T-helper 17 cell (primary cell): ENCODE measurements at places on chromosomes 13 and 19.
A peak's percentile ranks its signal among the peaks of the same experiment; 100 is the strongest.

- no peak for DNase-seq
These were observed 189.9 kb downstream of the DACH1 start for GRCh38 chr13:71677124-71677523.

DNA sequence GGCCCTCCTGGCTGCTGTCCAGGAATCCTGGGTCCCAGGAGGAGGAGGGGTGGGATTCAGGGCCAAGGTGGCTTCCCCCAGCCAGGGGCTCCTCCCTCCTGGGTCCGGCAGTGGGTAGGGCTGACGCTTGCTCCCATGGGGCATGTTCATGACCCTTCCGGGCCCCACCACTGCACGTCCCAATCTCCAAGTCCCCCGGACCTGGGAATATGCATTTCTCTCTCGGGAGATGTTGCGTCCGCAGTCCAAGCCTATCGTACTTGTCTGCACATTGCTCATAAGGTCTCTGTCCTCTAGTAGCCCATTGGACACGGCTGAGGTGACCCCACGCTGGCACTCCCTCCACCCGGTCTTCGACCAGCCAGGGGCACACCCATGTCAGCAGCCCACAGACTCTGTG is 192.3 kb downstream of the TEX29 start:
- no peak for DNase-seq

- no peak for DNase-seq
These were observed 67.3 kb downstream of the ZAR1L start for GRCh38 chr13:32247887-32248286.

DNA sequence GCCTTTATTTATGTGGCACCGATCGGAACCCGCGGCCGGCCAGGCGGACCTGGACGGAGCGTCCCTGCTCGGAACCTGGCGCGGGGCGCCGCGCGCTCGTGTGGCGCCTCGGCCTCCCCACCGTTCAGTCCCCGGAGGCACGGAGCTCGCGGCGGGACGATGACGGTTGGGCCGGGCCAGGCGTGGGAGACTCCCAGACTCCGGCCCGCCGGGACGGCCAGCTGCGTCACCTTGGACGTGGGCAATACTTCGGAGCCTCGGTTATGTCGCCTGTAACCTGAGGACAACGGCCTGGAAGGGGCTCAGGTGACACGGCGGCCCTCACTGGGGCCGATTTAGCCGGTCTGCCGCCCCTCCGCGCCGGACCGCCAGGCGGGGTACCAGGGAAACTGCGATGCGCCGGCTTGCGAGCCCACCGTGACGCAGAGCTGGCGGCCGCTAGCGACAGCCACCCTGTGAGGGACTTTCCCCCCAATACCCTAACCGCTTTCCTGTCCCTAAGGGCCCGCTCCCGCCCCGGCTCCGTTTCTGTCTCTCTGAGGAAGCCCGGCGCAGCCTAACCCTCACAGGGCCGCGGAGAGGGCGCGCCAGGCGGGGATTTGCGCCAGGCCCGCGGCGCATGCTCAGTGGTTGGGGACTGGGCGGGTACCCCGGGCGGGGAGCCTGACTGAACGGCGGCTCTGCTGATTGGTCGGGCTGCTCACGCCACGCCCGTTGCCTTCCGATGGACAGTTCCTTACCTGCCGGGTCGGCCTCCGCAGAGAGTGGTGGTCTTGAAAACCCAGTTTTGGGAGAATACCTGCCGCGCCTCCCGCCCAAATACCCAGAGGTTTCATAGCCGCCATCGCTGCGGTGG is 109.5 kb upstream of the DOCK9 start:
- DNase-seq: peak; percentile 91

- DNase-seq: no peak
These were observed 134.4 kb upstream of the TSC22D1 start for GRCh38 chr13:44710576-44710975.

- no peak for DNase-seq
These were observed 170.4 kb upstream of the UBL3 start for GRCh38 chr13:30020726-30021312.

GRCh38 chr13:36332986-36333385 is 13.2 kb downstream of the SPART start:
- no peak for DNase-seq

DNA sequence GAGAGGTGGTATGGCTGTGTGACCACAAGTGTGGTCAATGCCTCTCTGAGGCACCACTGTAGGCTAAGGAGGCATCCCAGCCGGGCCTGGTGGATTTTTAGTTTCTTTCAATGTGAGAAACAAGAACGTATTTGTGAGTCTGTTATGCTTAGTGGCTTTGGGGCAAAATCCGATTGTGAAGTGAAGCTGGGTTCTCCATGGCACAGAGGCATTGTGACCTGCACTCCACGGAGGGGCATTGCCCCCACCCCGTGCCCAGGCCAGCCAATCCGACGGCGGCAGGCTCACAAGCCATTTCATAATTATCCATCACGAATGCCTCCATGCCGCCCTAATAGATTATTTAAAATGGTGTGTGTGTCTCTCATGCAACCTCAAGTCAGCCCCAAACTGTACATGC is 151.6 kb downstream of the ZNF536 start:
- DNase-seq: no peak

DNA sequence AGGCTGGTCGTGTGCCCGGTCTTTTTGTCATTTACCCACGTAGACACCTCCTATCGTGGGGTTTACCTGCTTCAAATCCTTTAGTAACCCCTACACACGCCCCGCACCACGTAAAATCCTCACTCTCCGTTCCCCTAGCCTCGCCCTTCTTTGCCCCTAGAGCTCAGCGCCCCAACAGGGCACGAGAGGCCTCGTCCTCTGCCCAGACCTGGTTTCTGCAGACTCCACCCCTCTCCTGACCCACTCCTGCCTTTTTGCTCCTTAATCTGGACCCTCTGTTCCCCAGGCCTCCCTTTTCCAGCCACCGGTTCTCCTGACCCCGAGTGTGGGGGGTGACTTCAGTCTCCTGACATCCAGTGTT is 412 bp downstream of the ZNF528 start:
- DNase-seq: no peak

- DNase-seq: no peak
These were observed 121.9 kb upstream of the MLNR start for GRCh38 chr13:49098198-49098597.

DNA sequence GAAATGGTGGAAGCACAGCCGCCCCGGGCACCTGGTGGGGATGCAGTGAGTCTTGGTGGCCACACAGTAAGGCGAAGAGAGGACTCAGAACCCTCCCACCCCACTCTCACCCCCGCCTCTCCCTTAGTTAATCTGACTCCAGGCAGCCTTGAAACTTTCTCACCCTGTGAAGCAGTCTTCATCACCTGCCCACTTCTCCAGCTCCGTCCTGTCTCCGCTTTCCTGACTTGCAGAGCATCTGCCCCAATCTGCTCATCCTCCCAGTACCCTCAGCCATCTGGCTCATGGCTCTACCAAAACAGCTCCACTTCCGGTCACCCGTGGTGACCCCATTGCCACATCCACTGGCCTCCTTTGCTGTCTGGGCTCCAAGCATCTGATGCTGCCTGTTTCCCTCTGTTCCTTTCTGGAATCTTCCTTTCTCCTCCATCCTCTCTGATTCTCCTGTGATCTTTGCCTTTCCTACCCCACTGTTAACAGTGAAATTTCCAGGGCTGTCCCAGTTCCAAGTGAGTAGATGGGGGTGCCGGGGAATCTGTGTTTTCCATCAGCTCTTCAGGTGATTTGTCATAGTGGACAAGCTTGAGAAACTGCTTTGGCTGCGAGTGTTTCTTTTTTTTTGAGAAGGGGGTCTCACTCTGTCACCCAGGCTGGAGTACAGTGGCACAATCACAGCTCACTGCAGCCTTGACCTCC is 4.3 kb downstream of the USF2 start:
- DNase-seq: no peak

DNA sequence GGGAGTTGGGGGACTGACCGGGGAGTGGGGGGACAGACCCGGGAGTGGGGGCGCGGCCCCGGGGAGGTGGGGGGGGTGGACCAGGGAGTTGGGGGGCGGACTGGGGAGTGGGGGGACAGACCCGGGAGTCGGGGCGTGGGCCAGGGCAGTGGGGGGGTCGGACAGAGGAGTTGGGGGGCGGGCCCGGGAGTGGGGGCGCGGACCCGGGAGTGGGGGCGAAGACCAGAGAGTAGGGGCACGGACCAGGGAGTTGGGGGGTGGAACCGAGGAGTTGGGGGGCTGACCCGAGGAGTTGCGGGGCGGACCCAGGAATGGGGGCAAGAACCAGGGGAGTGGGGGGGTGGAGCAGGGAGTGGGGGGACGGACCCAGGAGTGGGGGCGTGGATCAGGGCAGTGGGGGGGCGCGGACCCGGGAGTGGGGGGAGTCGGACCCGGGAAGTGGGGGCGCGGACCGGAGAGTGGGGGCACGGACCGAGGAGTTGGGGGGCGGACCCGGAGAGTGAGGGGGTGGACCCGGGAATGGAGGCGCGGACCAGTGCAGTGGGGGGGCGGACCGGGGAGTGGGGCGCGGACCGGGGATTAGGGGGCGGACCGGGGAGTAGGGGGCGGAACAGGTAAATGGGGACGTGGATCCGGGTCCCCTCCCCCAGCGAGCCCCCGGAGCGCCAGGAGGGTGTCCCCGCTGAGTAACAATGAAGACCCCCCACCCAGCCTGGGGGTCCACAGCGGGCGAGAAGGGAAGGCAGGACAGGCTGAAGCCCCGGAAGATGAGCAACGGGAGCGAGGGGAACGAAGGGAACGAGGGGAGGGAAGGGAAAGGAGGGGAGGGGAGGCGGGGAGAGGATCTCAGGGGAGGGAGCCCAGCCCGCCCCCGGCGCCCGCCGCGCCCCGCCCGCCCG is 589 bp downstream of the R3HDM4 start:
- DNase-seq: no peak

DNA sequence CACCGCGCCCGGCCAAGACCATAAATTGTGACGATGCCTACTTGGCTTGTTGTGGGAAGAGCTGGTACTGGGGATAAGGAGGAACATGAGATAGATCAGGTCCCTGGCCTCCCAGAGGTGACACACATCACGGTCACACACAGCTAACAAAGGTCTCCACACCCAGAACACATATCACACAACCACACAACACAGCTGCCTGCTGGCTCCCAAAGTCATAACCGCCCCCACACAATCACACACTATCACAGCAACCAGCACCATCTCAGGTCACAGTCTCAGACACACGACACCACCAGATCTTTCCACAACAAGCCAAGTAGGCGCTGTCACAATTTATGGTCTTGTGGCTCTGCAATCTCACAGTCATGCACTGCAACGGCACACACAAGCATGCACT is 5.7 kb downstream of the COL5A3 start:
- no peak for DNase-seq

DNA sequence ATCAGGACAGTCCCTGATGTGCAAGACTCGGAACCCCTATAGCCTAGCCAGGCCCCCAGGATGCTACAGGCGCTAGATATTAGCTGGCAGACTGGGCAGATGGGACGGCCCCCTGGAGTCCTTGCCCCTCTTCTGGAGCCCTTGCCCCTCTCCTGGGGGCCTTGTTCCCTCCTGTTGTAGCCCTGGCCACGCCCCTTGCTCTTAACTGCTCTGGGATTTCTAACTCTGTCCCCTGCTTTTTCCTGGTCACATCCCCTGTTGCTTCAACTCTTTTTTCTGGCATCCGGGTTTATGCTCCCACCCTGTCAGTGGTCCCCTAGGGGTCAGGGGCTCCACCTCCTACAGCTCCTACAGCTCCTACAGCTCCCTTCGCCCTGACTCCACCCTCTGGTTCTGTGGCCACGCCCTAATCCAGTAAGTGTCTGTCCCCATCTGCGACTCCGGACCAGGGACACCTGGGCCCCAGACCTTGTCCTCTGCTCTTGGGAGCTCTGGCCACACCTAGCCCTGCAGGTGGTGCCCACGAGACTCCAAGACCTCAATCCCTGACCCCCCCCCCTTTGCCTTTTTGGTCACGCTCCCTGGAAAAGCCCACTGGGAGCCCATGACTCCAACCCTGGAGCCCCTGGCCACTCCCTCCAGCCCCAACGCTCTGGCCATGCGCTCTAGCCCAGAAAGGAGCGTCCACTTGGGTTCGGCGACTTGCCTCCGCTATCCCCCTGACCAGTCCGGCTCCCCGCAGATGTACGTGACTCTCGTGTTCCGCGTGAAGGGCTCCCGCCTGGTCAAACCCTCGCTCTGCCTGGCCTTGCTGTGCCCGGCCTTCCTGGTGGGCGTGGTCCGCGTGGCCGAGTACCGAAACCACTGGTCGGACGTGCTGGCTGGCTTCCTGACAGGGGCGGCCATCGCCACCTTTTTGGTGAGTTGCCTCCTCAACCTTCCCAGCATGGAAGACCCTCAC is 6.8 kb downstream of the PLPPR2 start:
- DNase-seq: no peak

GRCh38 chr13:42395086-42395821 is 123.3 kb downstream of the AKAP11 start:
- DNase-seq: no peak

DNA sequence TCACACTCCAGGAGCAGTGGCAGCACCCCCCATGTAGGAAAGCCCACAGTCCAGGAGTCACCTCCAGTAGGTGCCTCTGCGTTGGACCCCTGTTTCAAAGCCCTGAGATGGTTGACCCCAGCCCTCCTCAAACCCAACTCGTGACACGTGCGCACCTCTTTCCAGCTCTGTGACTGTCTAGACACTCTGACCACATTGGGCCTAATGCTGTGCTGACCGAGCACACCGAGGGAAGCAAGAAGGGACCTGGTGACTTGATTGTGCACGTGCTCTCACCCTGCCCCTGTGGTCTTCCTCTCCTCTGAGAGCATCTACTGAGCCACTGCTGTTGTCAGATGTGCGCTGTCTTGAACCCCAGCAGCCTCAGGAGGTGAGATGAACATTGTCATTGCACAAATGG is 22.9 kb upstream of the SLC35E1 start:
- DNase-seq: no peak

GRCh38 chr19:37078717-37079032 is 442 bp downstream of the ZNF420 start:
- no peak for DNase-seq

- no peak for DNase-seq
These were observed 926 bp downstream of the PRR12 start for GRCh38 chr19:49591731-49592485.

DNA sequence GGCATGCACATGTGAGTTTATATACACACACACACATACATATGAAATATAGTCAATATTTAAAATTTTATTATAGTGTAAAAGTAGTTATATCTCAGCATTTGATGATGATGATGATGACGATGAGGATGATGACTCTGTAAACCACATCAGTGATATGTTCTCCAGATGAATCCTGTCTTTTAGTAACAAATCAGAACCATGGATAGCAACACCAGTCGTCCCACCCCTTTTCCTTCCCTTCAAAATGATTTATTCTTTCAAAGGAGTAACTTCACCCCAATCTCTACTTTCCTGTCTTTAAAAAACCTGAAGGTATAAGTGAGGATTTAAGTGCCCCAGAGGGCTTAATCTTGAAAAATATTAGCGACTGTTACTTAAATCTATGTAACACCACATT is 74.1 kb downstream of the DCLK1 start:
- no peak for DNase-seq

- no peak for DNase-seq
These were observed 241.6 kb downstream of the DCLK1 start for GRCh38 chr13:35889560-35889959.
